Neural crest cell (in vitro differentiated cells): ENCODE measurements at places on chromosomes 3 and 15.

DNA sequence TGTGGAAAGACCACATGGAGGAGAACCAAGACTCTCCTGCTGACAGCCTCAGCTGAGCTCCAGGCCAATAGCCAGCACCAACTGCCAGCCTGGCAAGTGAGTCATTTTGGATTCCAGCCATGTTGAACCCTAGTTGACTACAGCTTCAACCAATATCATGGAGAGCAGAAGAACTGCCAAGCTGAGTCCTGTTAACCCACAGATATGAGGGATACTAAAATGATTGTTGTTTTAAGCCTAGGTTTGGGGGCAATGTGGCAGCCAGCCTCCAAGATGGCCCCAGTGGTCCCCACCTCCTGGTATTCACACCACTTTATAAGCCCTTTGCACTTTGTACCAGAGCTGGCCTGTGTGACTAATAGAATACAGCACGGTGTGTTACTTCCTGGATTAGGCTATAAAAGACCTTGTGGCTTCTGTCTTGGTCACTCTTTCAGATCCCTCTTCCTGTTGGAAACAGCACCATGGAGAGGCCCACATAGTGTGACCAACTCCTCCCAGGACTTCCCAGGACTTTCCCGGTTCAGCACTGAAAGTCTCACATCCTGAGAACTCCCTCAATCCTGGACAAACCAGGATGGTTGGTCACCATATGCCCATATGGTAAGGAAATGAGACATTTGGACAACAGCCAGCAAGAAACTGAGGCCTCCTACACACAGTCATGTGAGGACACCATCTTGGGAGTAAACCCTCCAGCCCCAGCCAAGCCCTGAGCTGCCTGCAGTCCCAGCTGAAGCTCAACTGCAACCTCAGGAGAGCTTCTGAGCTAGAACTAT is 32.4 kb upstream of the CDV3 start:
- no peak for DNase-seq

DNA sequence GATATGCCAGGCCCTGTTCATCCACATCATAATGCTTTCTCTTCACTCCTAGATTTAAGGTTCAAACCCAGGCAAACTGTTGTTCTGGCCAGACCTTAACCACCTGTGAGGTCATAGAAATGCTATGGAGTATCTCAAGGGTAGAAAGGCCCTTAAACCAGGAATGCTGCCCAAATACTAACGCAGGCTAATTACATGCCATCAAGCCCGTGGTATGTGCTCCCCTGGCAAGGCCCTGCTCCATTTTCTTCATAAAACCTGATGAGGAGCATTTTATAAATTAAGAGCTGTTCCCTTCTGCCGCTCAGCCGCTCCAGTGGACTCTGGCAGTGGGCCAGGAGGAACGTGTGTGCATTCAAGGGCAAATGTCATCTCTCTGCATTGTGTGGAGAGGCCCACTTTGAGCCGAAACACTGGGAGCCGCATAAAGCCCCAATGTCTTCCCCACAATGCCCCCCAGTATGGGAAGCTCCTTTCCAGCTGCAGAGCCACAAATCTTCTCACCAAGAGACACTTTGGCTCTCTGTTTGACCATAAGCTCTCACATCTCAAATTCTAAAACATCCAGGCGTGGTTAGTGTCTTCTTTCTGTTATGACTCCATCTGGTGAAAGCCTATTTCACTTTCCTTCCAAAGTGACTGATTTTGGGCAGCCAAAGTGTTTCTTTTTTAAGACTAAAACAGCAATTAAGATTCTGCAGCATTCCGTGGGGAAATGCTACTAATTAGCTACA is 210.8 kb upstream of the NR2E3 start:
- DNase-seq: no peak

DNA sequence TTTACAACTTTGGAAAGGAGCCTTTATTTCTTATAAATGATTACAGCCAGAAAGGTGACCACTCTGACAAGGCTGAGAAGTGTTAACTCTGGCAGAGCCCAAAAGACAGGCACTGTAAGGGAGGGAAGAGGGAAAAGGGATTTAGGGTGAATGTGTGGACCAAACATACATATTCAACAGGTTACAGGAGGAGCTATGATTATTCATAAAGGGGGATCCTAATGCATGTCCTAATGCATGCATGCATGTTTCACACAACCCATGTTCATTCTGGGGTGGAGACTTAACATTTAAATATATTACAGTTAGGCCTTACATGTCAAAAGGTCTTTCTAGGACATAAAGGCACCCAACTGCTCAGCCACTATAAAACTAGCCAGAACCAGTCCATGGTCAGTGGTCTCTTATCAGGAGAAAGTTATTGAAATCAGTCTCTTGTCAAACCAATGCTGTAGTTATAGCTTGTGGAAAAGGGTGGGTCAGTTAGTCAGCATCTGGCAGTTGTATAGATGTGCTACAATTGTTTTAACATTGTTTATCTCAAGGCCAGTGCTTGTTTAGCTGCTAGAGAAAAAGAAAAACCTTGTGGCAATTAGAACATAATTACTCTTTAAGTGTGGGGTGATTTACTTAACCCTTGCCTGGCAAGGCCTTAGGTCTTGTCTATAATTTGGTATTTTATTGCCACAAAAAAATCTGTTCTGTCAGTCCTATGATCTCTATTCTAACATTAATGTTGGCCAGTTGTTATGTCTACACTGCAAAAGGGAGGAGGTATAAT is 77.5 kb downstream of the RAD18 start:
- no peak for DNase-seq

- no peak for DNase-seq
These were observed 166.4 kb downstream of the SUCNR1 start for GRCh38 chr3:152039887-152040286.

DNA sequence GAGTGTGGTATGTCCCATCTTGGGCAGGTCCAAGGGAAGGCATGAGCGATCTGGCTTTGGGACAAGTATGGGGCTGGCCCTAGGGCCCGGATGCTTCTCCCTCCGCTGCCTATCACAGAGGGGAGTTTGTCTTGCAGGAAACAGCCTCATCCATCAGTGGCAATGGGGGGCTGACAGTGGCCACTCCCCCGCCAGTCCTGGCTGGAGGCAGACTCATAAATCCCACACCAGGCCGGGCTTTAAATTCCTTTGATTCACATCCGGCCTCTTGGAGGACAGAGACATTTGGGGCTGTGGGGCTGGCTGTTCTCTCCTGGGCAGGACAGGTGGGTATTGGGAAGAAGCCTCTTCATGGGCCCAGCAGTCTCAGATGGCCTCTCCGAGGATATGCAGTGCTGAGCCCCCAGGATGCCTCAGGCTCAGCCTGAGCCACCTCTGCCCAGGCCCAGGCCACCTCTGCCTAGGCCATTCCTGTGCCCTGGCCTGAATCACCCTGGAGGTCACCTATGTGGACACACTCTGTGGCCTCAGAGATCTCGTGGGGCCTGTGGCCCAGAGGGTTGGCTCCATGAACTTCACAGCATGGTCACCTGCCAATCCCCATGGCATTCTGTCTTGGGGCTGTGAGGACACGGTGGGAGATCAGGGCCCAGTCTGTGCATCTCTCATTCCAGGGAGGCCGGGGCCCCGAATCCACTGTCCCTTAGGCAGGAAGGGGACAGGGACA is 84.2 kb upstream of the GOLGA6L4 start:
- no peak for DNase-seq

DNA sequence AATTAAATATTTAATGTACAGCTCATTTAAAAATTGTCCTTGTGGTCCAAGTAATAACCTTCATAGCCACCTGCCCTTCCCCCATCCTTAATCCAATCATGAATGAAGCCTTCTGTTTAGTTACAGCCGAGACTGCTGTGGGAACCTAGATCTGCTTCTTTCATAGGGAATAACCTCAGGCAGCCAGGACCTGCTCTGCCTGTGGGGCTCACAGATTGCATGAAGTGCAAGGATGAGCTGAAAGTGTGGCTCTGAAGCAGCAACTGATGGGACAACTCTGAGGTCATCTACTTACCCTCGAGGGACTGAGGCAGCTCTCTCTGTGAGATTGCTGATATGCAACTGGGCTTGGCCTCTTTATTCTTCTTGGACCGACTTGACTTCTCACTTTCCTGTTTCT is 169.8 kb downstream of the POTEB3 start:
- DNase-seq: no peak

GRCh38 chr15:60399931-60400330 is 2.1 kb upstream of the ANXA2 start:
- DNase-seq: no peak

DNA sequence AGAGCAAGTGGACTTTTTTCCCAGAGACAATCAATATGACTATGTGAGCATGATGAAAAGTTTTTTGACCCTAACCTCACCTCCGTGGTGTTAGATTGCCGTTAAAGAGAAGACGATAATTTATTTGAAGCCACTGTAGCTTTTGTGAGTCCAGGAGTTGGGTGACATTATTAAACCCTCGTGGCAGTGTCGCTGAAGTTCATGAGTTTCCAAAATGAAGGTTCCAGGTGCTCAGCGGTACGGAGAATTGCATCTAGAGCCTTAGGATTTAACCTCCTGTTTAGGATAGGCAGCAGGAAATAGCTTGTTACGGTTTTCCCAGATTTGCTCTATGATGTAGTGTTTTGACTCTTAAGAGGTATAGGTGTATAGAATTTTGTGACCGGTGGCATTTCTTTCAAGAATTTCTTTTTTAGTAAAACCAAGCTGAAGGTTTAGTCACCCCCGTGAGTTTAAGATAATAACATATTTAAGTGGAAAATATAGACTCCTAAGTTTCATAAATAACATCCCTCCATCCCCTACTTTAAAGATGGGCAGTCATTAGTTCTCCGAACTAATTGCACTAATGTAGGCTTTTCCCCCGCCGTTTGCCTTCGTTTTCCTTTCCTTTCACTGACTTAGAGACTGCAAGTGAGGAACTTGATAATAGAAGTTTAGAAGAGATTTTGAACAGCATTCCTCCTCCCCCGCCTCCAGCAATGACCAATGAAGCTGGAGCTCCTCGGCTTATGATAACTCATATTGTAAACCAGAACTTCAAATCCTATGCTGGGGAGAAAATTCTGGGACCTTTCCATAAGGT is 2.0 kb downstream of the SMC4 start:
- no peak for DNase-seq

DNA sequence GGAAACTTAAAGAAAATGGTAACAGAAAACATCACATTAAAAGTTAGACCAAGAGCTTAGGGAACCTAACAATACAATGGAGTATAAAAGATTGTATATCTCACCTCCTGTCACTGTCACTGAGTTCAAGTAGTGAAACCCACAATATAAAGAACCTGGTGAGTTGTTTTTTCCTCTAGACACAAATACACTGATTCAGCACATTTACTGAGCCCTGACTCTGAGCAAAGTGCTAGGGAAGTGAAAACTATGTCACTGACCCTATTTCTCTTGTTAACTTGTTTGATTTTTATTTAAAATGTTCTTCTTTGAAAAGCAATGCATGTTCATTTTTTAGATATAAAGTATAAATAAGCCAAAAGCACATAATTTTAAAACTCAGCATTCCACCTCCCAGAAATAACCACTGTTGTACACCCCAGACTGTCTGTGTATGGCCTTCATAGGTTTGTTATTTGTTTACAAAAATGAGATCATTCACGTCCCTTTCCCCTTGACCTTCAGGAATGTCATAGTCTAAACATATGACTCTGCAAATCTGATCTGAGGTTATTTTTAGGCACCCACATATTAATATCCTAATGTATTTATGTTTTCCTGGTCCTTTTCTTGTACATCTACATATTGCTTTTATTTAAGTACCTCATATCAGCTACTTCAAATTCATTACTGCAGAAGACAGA is 69.2 kb upstream of the CSTA start:
- no peak for DNase-seq

DNA sequence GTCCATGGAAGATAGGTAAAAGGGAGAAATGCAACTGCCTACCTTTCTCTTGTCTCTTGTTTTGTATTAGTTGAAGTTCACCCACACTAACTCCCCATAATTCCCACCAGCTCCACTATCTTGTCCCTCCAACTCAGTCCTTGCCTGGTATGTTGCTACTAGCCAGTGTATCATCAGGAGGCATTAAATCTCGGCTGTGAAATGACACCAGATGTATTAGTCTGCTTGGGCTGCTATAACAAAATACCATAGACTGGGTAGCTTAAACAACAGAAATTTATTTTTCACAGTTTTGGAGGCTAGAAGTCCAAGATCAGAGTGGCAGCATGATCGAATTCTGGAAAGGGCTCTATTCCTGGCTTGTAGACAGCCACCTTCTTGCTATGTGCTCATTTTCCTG is 102.3 kb upstream of the WDR72 start:
- DNase-seq: no peak
